HepG2 (cell line): ENCODE measurements at places on chromosomes 5 and 9.

GRCh38 chr9:78196258-78196657, 39.6 kb upstream of the CEP78 start:
- no peak overlapping the region for H3K4me3 ChIP-seq
- H3K27ac ChIP-seq, result no peak overlapping the region
- DNase-seq, result no peak
- no peaks in the 10 kb centered on the region for H3K36me3 ChIP-seq
- peaks cover 14% of the 10 kb centered on the region for H3K4me1 ChIP-seq
- 0 out of 3 replicates have a peak, but pooled peaks cover 5% of the 10 kb centered on the region for H3K27me3 ChIP-seq

- DNase-seq, result no peak
- H3K4me1 ChIP-seq, result peaks cover 16% of the 10 kb centered on the region
- no peak overlapping the region for H3K27ac ChIP-seq
- no peaks in the 10 kb centered on the region for H3K27me3 ChIP-seq
Measured at GRCh38 chr9:14180093-14180959, 133.6 kb downstream of the NFIB start.

DNA sequence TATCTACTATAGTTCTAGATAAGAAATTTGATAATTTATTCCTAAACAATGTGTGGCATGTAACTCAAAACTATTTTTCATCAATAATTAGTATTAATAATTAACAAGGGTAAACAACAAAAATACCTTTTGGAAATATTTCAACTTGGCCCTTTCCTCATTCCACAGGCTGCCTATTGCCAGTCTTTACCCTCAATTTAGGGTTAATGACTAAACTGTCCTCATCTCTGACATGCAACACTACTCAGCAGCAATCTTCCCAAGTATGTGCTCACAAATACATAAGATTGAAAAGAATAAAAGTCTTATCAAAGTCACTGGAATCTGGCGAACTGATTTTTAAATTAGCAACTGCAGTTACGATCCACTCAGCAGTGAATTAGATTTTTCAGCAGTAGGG, 153.6 kb downstream of the GLIS3 start:
- H3K36me3 ChIP-seq, result no peaks in the 10 kb centered on the region
- peaks cover 39% of the 10 kb centered on the region for H3K4me1 ChIP-seq
- no peak overlapping the region for H3K27ac ChIP-seq
- no peak overlapping the region for H3K4me3 ChIP-seq
- H3K27me3 ChIP-seq, result no peaks in the 10 kb centered on the region
- no peak for DNase-seq

- no peak overlapping the region for H3K4me3 ChIP-seq
- no peaks in the 10 kb centered on the region for H3K27me3 ChIP-seq
- H3K27ac ChIP-seq, result no peak overlapping the region
Measured at GRCh38 chr9:7223981-7224380, 466.2 kb downstream of the KDM4C start.

GRCh38 chr5:177565046-177565445, 10.7 kb upstream of the FAM193B start:
- no peak overlapping the region for H3K27ac ChIP-seq
- H3K27me3 ChIP-seq, result no peaks in the 10 kb centered on the region; the same call in 1 of the 2 replicates
- no peak overlapping the region for H3K4me3 ChIP-seq
- DNase-seq, result no peak

DNA sequence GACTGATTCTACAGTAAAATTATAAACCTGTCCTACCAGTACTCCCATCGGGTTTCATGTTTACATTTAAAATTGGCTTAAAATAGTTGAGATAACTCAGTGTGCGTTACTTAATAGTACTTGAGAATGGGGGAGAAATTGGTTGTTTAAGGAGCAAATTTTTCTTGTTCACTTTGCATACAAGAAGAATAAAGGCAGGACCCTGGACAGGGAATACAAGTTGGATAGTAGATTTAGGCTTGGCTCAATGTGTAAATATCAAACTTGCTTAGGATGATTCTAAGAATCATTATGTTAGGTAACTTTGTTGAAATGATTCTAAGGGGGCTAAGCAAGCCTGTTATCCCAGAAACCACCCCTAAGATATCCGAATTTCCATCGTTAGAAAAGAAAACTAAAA, 448.4 kb upstream of the TLE4 start:
- no peak overlapping the region for H3K27ac ChIP-seq
- H3K4me3 ChIP-seq, result no peak overlapping the region
- H3K36me3 ChIP-seq, result no peaks in the 10 kb centered on the region
- H3K27me3 ChIP-seq, result no peaks in the 10 kb centered on the region
- H3K4me1 ChIP-seq, result no peaks in the 10 kb centered on the region
